Left renal pelvis (tissue), 4 donors: ENCODE measurements at places on chromosomes 1 and 21.

DNA sequence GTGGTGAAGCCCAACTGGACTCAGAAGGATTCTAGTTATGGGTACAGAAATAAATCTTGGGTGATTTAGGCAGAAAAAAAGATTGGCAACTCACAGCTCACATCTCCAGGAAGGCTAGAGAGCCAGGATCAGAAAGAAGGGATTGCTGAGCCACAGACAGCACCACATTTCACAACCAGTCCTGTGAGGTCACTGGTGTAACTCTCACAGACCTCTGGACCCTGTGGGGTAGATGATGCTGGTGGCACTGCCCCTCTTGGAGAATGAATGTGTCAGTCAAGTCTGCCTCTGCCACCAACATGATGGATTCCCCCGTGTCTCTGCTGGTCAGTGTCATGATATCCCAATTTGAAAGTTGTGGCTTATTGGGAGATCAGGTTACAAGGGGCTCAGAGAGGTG is 70.9 kb upstream of the HMCN1 start:
- DNase-seq = no peak

GRCh38 chr1:201020040-201020591 is 3.4 kb downstream of the KIF21B start:
- DNase-seq = no peak

- DNase-seq = no peak
Observed at GRCh38 chr1:81808760-81809159, 8.0 kb downstream of the ADGRL2 start.

DNA sequence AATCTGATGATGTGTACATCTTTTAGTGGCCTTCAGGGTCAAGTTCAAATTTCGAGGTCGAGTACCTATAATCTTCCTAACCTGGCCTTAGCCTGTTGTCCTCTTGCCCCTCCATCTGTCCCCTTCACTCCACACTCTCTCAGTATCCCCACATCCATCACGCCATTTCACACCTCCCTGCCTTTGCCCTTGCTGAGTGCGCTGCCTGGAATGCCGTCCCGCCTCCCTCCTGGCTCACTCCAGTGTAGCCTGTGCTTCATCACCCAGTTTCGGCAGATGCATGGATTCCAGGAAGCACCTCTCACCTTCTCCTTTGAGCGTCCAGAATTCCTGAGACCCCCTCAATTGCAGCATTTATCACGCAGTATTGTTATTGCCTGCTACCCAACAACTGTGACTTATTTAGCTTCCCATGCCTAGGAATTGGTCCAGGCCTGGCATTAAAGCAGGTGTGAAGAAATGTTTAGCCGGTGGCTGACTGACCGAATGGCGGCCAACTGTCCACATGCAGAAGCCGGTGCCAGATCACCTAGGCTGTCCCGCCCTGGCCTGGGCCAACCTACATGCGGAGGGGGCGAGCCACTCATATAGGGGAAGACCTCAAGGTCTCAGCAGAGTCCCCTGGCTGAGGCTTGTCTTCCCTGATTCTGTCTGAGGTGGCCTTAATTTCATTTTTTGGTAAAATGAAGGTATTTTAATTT is 34.5 kb downstream of the MYOM3 start:
- DNase-seq = no peak

GRCh38 chr1:209893751-209894150 is 44.3 kb upstream of the SYT14 start:
- DNase-seq = no peak

DNA sequence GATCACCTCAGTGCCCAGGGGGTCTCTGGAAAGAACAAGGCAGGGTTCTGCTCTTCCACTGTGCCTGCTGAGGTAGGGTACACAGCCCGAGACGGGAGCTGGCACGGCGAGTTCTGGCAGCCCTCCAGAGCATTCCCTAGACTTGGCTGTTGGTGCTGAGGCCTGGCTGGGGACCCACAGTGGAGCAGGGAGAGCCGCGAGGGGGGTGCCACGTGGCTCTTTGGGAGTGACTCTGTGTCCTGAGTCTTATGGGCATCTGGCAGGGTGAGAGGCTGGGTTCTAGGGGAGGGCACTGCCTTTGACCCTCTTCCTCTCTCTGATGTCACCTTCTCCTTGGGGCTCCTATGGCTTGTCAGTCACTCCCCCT is 336.4 kb downstream of the CAMTA1 start:
- no peak for DNase-seq

- DNase-seq = no peak
Observed at GRCh38 chr1:11520531-11521233, 41.7 kb downstream of the DISP3 start.

DNA sequence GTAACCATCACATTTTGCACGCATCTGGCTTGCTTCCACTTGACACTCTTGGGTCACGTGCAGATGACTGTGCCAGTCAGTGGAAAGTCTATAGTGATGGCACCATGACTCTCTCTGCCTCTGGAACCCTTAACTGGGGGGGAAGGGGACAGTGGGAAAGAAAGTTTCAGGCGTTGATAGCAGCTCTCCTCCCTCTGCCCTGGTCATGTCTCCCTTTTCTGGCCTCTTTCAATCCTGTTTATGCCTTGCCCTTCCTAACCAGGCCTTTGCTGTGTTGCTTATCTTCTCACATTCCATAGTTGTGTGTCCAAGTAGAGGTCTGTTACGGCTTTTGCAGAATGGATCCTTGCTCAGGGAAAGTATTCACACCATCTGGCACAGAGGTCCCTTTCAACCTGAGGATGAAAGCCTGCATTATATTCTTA is 93.5 kb downstream of the NRDC start:
- DNase-seq = no peak

- no peak for DNase-seq
Observed at GRCh38 chr21:27085387-27085786, 118.5 kb upstream of the ADAMTS5 start.

GRCh38 chr1:64223329-64224151 is 20.1 kb downstream of the UBE2U start:
- no peak for DNase-seq

- DNase-seq = no peak
Observed at GRCh38 chr1:65949230-65949626, 156.5 kb downstream of the PDE4B start.

DNA sequence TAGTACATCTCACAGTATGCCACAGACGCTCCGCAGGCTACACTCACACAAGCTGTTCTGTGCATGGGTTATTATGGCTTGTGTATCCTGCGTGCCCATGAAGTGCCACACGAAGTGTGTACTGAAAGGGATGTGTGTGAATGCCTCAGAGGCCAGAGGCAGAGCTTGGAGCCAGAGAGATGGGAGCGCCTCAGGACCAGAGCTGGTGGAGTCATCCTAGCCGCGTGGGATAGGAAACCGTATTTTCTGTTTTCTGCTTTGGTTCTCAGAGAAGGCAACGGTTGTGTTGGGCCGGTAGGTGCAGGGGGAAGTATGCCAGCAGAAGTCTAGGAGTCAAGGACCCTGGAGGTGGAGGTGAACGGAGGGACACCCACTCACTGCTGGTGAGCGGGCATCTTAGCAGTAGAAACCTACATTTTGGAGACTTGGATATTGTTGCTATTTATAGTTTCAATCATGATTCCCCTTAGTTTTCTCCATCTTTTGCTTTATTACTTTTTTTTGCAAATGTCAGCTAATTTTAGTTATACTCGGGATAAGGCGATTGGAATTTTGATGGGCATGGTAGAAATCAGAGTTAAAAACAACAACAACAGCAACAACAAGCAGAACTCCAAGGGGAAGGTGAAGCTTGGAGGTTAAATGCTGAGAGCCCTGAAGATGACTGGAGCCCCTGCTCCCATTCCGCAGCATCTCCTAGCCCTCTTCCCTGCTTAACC is 188.2 kb downstream of the DYRK1A start:
- no peak for DNase-seq

- no peak for DNase-seq
Observed at GRCh38 chr1:42427240-42427639, 28.6 kb downstream of the ZMYND12 start.

GRCh38 chr21:25036775-25037174 is 570.5 kb downstream of the MRPL39 start:
- no peak for DNase-seq

GRCh38 chr1:112614460-112615065 is 4.4 kb downstream of the ST7L start:
- no peak for DNase-seq

DNA sequence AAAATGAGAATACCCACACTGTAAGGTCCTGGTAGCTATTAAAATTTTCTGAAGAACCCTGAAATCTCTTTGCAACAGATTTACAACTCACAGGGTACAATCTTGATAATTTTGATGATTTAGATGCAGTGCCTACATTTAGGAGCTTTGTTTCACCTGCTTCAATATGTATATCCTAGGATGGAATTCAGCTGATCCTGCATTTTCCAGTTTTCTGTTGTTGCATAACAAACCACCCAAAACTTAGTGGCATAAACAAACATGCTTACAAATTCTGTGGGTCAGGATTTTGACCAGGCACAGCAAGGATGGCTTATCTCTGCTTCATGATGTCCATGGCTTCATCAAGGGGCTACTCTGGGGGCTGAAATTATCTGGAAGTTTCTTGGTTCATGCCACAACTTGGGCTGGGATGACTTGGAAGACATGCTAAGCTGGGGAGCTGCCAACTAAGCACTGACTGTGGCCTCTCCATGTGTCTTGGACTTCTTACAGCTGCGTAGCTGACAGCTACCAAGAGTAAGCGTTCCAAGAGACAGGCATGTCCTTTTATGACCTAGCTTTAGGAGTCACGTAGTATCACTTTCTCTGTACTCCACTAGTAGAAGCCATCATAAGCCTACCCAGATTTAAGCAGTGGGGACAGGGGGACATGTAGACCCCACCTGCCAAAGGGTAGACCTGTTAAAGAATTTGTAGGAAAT is 108.5 kb downstream of the CACHD1 start:
- DNase-seq = no peak

DNA sequence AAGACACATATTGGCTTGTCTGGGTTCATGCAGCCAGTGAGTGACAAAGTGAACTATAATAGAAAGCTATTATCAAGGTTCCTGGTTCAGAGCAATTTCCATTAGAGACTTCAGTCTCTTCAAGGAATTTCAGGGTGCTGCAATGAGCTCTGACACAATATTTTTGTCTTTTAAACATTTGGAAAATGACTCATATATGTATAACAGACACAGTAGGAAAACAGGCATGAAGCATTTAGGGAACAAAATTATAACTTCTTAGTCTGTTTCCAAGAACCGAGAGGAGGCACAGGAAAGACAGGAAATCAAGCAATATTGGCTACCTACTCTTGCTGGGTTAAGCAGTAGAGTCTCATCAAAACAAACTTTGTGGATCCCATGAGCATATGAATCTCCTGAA is 170.4 kb downstream of the PTPRC start:
- DNase-seq = no peak

DNA sequence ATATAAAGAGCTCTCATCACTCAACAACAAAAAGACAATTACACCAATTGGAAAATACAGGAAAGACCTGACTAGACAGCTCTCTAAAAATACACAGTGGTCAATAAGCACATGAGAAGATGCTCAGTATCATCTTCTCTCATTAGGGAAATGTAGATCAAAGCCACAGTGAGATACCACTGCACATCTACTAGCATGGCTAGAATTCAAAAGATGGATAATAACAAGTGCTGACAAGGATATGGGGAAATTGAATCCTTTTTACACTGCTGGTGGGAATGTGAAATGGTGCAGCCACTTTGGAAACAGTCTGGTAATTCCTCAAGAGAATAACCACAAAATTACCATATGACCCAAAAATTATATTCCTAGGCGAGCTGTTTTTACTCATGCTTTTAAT is 9.4 kb downstream of the ACOT7 start:
- no peak for DNase-seq

DNA sequence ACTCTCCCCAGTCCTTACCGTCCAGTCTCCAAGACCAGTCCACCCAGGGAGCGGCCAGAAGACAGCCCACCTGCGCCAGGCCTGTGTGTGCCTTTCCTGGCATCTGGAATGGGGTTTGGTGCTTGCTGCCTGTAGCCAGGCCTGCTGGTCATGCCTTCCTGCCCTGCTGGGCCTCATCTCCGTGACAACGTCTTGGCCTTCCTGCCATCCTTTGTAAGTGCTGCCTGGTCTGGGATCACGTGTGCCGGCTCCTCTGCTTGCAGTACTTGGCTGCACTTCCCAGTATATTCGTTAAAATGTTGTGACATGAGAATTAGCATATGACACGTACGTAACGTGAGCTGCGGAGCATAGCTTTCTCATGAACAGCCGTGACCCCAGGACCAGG is 145.3 kb upstream of the COL6A1 start:
- no peak for DNase-seq

GRCh38 chr1:63693944-63694571 is 79.8 kb upstream of the ROR1 start:
- no peak for DNase-seq

DNA sequence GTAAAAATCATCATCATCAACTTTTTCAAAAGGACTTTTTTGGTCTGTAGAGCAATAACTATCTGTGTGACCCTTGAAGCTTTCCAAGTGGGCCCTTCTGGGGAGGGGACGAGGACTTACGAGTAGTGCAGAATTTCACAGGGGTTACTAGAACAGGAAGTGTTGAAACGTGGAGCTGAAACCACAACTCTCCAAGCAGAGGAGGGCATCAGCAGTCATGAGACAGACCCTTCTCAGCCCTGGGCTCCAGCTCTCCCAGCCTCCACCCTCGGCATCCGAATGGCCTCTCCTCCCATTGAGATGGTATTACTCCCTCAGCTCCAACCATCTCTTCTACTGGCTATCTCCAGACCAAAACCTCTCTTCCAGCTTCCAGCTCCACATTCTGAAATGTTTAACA is 3.6 kb downstream of the FAM89A start:
- no peak for DNase-seq

DNA sequence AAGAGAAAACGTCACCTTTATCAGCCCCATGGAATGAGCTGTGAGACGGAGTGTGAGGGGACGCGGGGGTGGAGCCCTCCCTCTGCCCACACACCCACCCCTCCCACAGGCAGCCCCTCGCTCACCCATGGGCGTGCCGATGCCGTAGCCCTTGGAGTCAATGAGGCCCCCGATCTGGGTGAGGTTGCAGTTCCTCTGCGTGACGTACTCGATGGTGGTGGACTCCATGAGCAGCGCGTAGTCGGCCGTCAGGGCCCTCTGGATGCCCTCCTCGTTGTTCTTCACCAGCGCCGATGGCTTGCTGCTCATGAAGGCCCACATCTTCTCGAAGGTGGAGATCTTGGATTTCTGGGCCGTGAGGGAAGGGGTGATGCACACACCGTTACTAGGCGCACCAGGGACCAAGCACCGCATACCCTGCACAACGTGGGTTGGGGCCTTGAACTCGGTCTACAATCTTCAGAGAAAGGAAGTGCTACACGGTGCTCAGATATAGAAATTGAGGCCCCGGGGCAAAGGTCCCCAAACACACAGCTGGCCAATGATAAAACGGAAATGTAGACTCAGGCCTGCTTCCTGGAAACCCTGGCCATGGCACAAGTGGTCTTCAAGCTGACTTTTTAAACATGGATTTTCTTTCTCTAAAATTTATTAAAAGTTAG is 228.2 kb downstream of the GRIK3 start:
- DNase-seq = no peak

DNA sequence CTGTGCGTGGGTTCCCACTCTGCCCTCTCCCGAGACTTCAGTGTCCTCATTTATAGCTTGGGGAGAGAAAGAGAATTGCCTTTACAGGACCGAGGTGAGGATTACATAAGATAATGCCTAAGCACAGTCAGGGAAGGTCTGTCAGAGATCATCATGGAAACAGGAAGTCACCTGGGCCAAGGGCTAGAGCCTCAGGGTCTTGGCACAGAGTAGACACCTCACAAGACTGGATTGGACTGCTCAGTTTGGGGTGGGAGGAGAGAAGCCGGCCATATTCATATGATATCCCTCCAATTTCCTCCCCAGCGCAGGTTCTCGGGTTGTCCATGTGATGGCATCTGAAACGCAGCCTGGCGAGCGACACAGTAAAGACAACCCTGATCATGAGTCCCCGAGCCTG is 3.8 kb downstream of the CNR2 start:
- DNase-seq = no peak
